Cerebellar nuclear complex (tissue), 1 donor: ENCODE measurements at places on chromosomes 7 and 10.
A peak's percentile ranks its signal among the peaks of the same experiment; 100 is the strongest.

DNA sequence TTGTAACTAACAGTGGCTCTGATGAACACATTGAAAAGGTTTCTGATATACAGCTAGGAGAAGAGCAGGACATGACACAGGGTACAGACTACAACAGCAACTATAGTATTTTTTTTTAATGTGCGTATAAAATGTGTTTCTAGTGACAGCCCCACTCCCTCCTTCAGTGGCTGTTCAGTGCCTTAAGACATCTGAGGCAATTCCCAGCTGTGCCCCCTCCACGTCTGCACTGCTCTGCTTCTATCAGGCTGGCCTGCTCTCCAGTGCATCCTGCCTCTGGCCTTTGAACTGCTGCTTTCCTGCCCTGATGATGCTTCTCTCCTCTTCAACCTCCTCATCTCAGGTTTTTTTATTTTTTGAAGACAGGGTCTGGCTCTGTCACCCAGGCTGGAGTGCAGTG lies 111.2 kb downstream of the SPAG6 start:
- no peak for DNase-seq

- DNase-seq, result no peak
Observed at GRCh38 chr7:26483843-26484242, 192.2 kb downstream of the SNX10 start.

DNA sequence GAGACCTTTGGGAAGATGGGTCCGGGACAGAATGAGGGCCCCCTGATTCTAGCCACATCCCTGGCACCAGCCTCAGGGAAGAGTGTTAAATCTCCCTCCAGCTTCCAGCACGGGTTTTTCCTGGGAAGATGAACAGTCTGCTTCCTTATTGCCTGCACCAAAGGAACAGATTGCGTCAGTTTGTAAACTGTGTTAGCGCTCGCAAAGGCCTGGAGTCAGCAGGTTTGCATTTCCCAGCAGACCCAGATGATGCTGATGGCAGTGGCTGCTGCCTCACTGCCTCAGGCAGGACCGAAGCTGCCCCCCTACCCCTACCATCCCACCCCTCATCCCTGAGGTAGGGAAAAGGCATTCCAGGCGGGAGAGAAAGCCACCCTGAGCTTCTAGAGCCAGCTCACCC lies 34.6 kb upstream of the LRRC4 start:
- no peak for DNase-seq

GRCh38 chr7:21999896-22000295 lies 54.2 kb upstream of the CDCA7L start:
- no peak for DNase-seq

DNA sequence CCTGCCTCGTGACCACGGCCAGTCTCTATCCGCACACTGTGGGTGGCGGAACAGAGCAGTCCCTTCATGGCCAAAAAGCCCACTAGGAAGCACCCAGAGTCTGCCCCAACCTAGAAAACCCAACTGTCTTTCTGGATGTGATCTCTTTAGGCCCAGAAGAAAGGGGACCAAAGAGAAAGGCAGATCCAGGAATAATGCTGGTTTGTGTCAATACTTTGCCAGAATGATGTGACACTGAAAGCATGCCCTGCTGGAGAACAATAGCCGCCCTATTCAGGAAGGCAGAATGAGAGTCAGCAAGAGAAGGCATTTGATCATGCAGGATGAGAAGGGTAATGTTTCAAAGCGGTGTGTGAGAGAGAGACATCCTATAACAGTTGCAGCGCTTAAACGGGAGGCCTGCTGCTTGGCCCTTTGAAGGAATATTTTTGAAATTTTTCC lies 274.7 kb downstream of the USP6NL start:
- no peak for DNase-seq

- no peak for DNase-seq
Observed at GRCh38 chr7:68288144-68288593, 1291.5 kb downstream of the TYW1 start.

GRCh38 chr7:16071246-16071857 lies 350.0 kb downstream of the CRPPA start:
- no peak for DNase-seq

DNA sequence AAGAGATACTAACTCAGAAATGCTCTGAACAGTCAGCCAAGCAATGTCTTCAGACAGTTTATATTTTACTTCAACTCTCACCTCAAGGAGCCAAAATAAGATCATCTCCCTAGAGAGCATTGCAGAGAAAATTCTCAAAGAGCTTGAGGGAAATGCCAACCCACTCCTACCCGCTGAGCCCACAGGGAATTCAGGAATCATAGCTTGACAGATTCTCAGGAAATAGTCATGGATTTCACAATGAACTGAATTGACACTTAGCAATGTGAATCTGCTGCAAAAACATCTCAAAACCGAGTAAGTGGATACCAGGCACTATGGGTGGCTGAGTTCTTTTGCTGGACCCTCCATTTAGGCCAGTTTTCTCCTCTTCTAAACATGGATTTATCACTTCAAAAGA lies 9.8 kb upstream of the PLAC9 start:
- no peak for DNase-seq

DNA sequence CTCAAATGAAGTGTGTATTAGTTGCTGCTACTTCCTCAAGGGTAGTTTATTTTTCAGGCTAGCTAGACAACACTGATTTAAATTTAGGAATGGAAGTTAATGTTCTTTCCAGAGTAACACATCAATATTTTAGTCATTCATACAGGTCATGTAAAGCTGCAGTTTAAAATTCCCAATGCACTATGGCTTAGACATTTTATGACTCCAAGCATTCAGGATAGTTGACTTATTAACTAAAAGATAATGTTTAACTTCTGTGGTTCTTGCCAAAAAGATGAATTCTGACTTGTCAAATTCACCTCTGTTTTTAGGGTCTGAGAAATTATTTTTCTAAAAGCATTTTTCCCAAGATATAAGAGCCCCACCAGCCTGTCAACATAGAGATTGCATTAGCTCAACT lies 131.9 kb downstream of the TFPI2 start:
- DNase-seq, result no peak

- no peak for DNase-seq
Observed at GRCh38 chr7:137934941-137935883, 66.7 kb downstream of the CREB3L2 start.

DNA sequence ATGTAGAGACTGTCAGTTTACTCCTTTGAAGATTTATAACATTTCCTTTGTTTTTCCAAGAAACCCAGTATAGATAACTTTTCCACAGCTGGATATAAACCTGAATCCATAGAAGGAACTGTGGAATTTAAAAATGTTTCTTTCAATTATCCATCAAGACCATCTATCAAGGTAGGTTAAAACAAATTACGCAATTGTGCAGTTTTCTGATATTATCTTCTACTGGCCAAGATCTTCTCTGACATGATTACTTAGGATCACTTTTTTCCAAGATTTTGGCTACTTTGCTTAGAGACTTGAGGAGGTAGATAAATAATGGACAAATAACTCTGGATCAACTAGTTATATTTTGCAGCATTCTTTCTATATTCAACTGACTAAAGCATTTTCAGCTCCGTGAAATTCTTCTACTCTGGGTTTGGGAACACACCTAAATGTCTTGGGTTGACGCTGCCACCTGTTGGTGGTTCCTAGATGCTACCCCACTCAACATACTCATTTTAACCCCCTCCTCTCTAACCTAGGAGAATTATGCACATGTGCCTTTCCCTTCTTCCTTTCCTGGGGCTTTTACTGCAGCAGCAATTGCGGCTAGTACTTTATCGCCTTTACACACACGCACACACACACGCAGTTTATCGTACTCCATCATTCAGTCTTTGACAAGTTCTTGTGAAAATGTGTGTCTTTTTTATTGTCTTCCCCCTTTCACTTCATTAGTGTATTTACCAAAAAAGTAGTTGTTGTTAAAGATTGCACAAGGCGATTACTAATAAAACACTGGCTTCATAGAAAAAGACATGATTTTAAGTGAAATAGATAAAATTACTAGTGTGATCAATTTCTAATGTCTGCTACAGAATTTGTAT lies 32.7 kb downstream of the ABCB5 start:
- no peak for DNase-seq

DNA sequence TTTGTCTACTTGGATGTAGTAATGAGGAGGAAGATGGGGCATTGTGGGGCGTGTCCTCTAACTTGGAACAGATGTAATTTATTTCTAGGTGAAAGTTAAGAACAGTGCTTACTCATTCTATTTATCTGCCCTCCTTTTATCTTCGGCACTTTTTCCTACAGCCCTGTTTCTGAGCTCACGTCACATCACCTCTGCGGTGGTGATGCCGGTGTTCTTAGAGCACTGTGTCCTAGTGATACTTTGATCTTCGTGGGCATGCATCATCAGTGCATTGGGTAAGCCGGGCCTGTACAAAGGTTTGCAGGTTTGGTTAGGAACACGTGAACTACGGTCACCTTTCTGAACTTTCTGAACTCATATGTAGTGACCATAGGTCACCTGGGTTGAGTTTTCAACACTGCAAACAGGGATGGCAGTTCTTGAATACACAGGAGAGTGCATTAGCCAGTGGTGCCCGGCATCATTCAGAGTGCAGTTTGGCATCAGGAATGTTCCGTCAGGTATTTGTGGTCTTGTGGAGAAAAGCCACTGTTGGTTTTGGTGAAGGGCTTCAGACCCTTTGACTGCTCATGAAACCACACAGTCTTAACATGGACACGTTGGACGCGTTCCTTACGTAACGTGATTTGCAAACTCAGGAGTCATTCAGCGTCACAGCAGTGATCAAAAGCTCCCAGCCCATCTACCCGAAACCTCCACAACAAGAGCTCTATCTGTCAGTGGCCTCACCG lies 5.6 kb downstream of the POR start:
- no peak for DNase-seq

- no peak for DNase-seq
Observed at GRCh38 chr10:63119041-63119440, 14.1 kb upstream of the NRBF2 start.

GRCh38 chr10:30434273-30435072 lies 489 bp downstream of the MAP3K8 start:
- no peak for DNase-seq

DNA sequence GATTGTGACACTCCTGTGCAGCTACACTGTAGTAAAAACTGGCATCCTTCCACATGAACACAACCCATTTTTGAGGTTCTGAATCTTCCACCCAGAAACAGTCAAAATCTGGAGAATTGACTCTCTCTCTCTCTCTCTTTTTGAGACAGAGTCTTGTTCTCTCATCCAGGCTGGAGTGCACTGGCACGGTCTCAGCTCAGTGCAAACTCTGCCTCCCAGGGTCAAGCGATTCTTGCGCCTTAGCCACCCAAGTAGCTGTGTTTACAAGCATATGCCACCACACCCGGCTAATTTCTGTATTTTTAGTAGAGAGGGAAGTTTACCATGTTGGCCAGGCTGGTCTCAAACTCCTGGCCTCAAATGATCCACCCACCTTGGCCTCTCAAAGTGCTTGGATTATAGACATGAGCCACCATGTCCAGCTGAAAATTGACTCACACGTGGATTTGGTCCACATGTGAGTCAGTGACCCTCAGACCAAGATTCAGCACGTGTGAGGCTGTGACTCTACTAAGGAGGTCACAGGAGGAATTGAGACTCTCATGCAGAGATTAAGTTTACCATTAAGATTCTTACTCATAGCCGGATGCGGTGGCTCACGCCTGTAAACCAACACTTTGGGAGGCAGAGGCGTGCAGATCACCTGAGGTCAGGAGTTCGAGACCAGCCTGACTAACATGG lies 12.1 kb upstream of the ZNF107 start:
- DNase-seq, result no peak

DNA sequence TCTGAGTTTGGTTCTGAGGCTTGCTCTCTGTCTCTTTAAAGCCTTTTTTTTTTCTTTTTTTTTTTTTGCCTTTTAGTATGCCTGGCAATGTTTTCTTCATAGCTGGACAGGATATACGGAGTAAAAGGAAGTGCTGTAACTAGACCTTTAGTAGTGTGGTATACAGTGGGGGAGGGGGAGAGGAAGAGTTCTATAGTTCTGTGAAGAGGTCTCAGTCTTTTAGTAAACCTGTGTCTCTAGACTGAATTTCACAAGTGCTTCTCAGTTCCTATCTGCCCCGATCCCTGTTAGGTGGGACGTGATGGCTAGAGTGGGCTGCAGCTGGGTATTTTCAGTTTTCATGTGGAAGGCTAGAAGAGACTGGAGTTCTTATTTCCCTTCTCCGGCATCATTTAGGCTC lies 3.1 kb upstream of the ABCC2 start:
- DNase-seq, result no peak

DNA sequence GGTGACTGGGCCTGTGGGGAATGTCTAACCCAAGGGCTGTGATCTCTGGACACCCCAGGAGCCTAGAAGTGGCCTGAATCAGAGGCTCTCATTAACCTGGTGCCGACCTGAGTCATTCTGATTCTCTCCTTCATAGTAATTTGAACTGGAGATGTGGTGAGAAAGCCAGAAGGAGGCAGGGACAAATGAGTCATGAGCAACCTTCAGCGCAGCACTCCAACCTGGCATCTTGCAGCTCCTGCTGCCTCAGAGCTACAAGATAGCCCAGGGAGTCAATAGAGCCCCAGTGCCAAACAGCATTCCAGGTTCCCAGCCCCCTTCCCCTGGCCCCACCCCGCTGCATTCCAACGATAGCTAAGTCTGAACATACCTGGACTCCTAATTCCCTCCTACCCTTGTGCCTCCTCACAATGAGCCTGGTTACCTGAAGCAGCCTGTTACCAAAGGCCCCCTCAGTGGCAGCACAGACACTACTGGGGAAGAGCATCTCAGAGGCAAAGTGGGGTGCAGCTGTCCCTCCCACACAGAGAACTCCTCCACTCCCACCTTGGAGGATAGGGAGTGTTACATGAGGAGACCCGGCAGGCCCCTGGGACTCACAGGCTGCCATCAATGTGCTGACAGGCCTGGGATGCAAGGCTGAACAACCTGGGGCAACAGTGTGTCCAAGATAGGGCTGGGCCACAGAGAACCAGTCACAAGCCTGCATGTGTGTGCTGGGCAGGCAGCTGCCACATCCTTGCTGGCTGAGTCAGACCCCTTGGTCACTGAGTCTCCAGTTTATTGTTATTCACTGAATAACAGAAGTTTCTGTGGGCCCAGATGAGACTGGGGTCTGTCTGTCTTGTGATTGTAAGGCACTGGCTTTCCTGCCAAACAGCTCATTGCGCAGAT lies 76.8 kb upstream of the LEP start:
- DNase-seq, result no peak

- DNase-seq, result peak; percentile 47
Observed at GRCh38 chr7:91880413-91881241, at the start of gene MTERF1. MTERF1 (minus strand) TSS chr7:91880702; CDS start chr7:91880083, 619 bp downstream.

- no peak for DNase-seq
Observed at GRCh38 chr7:51306761-51307160, 9.8 kb downstream of the COBL start.
